ENCODE measurements at places on chromosomes 4 and X.

DNA sequence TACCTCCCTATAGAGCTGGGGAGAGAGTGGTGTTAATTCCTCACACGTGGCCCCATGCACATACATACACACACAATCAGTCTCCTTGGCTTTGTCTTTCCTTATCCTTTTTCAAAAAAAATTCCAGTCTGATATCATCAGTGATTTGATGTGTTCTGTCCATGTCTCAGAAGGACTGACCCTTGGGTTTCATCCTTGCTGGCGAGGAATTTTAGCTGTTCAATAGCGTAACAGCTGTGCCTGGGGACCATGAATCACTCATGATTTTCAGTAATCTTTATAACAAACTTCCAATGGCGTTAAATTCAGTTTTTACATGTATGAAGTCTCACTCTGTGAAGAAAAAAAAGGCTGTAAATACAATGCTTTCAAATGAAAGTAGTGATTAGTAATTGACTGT lies 204.6 kb downstream of the RBMX2 start:
- no peak for DNase-seq

DNA sequence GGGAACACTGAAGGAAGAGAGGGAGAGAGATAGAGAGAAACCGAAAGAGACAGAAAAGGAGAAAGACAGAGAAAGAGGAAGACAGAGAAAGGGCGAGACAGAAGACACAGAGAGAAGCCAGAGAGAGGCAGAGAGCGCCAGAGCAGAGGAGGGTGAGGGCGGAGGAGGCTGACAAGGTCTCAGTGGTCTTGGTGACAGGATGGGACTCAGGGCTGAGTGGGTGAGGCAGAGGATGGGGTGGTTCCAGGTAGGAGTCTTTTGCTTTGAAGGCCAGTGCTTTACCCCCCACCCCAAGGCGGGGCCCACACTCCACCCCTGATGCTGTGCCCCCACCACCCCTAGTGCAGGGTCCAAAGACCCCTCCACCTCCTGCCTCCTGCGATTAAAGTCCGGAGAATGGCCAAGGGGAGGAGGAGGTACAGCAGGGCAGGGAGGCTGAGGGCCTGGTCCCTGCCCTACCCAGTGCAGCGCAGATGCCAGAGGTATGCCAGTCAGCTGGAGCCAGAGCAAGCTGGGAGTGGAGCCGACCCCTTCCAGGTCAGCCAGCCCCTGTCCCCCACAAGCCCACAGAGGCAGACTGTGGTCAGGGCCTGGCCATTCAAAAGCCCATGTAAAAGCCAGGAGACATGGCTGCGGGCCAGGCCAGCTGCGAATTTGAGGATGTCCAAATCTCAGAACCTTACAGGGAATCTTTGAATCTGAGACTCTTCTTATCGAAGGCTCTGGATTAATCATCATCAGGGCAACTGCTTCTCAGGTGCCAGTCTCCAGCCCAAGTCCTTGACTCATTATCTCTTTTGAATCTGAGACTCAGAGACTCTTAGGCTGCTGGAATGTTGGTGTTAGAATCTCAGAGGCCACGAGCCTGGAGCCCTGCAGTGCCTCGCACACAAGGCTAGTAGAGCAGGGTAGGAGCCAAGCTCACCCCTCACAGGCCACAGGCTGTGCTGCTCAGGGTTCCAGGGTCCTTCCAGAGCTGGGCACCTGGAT lies 758 bp downstream of the IQSEC2 start:
- peak; percentile 55 for DNase-seq

- DNase-seq: no peak
Measured at GRCh38 chrX:71439420-71439819, 73.3 kb downstream of the TAF1 start.

- DNase-seq: peak; percentile 40
Measured at GRCh38 chr4:183798301-183799253, 106.5 kb upstream of the STOX2 start.

- DNase-seq: peak; percentile 93
Measured at GRCh38 chr4:102665527-102665926, 95.2 kb downstream of the MANBA start.

DNA sequence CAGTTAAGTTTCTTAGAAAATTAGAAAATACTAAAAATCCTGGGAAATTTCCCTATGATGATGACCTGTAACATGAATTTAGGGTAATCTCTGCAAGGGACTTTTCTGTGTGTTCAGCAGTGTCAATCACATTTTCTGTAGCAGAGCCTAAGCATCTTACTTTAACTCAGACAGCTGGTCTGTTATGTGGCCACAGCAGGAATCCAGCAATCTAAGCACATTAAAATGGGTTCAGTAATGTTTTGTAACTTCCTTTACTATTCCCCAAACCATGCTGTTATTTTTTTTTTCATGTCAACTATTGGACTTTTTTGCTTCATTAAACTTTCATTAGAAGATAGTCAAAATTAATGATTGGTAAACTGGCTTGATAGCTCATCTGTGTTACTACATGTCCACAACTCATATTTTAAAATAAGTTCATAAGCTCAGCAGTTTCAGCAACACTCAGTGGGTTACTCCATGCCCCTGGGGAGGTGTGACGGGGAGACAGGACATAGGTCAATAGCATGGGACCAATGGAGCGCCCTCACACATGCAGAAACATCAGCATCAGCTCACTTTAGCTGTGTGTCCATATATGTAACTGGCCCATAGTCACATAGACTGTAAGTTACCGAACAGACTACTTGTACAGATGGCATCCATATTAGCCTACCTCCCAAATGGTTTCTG lies 168.0 kb upstream of the PACRGL start:
- DNase-seq: no peak

GRCh38 chrX:1564750-1565683 lies 26.4 kb upstream of the AKAP17A start:
- no peak for DNase-seq

GRCh38 chr4:8616831-8617230 lies 24.3 kb downstream of the CPZ start:
- DNase-seq: no peak
